ENCODE measurements at places on chromosomes 11 and 22.

DNA sequence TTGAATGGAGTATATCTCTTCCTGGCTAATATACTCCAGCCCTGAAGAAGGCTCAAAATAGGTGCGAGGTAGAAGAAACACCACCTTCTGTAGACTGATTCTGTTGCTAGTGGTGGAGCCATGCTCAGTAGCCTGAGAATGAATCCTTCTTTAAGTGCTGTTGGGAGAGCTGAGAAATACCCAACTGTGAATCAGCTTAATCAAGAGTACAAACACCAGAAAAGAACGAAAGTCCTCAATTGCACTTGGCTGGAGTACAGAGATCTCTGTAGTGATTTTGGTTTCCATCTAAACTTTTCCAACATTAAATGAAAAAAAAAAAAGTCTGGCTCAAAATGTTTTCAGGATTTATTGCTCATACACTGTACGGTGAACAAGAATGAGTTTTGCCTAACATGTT is 619.1 kb downstream of the METTL15 start:
- H3K27ac ChIP-seq, result no peak overlapping the region
- H3K4me1 ChIP-seq, result no peaks in the 10 kb centered on the region
- H3K4me3 ChIP-seq, result no peak overlapping the region
- no peaks in the 10 kb centered on the region for H3K36me3 ChIP-seq
- DNase-seq, result no peak
- no peaks in the 10 kb centered on the region for H3K27me3 ChIP-seq

- H3K4me1 ChIP-seq, result peaks cover 14% of the 10 kb centered on the region
- DNase-seq, result no peak
- no peaks in the 10 kb centered on the region for H3K36me3 ChIP-seq
- H3K4me3 ChIP-seq, result no peak overlapping the region
Measured at GRCh38 chr22:29224121-29224858, 18.6 kb downstream of the EMID1 start.

- no peaks in the 10 kb centered on the region for H3K36me3 ChIP-seq
- H3K27me3 ChIP-seq, result no peaks in the 10 kb centered on the region
- no peak overlapping the region for H3K27ac ChIP-seq
Measured at GRCh38 chr11:2687782-2688191, 12.0 kb downstream of the KCNQ1OT1 start.

DNA sequence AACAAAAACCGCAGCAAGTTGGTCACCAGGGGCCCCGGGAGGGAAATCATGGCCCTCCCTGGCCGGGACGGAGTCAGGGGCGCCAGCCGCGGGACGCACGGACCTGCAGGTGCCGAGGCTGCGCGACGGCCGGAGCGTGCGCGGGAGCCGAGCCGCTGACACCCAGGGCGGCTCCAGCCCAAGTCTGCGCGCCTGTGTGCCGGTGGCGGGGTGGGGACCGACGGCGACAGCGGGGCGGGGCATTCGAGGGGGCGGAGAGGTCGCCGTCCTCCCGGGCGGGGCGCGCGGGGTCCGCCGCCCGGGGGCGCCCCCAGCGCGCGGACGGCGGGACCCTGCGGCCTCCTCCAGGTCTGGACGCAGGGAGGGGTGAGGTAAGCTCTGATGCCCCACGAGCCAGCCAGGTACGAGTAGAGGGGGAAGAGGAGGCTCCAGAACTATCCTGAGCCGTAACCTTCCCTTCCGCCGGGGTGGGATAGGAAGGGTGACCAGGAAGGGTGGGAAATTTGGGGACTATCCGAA is at the start of gene ESAM:
Gene ESAM (minus strand): TSS at position 186 of the 519 bp plus-strand sequence. CDS start 136 bp downstream, at position 50.
- peak within 1 kb of the TSS; percentile 77 for H3K4me3 ChIP-seq
- H3K4me1 ChIP-seq, result peaks cover 34% of the 10 kb centered on the region
- H3K27me3 ChIP-seq, result peaks cover 6% of the 10 kb centered on the region

GRCh38 chr11:58433638-58434203 is 5.8 kb upstream of the OR5B2 start:
- H3K36me3 ChIP-seq, result no peaks in the 10 kb centered on the region
- no peaks in the 10 kb centered on the region for H3K27me3 ChIP-seq
- no peaks in the 10 kb centered on the region for H3K4me1 ChIP-seq
- no peak for DNase-seq

DNA sequence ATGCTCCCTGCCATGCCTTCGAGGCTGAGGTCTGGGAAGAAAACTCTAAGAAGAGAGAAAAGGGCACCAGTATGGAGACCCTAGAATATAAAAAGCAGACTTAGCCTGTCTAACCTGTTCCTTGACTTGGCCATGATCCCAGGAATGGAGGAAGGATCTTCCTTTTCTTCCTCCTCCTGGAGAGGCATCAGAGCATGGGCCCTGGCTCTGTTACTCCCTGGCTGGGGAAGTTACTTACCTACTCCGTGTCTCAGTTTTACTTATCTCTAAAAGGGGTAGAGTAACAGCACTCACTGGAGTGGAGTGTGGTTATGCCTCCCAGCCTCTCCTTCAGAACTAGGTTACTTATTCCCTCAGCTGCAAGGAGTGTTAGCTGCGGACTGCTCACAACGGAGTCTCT is 55.2 kb upstream of the PHF21A start:
- H3K27me3 ChIP-seq, result peaks cover 20% of the 10 kb centered on the region
- H3K36me3 ChIP-seq, result no peaks in the 10 kb centered on the region
- no peak overlapping the region for H3K4me3 ChIP-seq
- DNase-seq, result no peak
- no peaks in the 10 kb centered on the region for H3K4me1 ChIP-seq

DNA sequence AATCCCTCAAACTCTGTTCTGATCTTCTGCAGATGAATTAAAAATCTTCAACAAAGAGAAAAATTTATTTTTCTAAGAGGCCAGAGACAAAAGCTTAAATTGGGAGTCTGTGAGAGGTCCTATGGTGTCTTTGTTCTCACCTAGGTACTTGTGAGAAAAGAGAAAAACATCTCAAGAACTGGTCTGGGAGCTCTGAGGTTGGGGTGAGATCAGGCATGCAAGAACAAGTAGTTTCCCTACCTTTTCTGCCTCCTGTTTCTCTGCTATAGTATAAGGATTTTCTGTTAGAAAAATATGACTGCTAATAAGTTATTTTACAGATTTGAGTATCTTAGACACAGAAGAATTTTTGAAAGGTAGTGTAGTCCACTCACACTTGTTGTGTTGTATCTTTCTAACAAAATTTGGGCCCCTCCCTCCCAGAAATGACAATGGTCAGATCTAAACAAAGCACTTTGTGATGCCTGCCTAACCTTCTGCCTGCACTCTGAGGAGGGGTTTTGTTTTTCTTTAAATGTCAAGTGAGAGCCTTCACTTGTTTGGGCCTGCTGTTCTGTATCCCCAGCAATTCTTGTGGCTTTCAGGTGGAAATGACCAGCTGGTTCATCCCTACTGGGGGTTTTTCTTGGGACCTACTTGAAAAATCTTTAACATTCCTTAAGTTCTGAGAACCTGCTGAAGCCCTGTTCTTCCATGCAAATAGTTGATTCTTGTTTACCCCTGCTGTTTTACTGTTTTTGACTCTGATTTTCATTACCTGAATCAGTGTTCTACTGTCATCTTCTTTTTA is 13.6 kb upstream of the OR51S1 start:
- DNase-seq, result no peak
- no peaks in the 10 kb centered on the region for H3K4me1 ChIP-seq
- no peak overlapping the region for H3K4me3 ChIP-seq
- H3K27me3 ChIP-seq, result no peaks in the 10 kb centered on the region
- H3K36me3 ChIP-seq, result no peaks in the 10 kb centered on the region

GRCh38 chr22:47575291-47575690 is 812.8 kb downstream of the TBC1D22A start:
- no peaks in the 10 kb centered on the region for H3K4me1 ChIP-seq
- no peak overlapping the region for H3K27ac ChIP-seq
- H3K4me3 ChIP-seq, result no peak overlapping the region
- H3K36me3 ChIP-seq, result no peaks in the 10 kb centered on the region

- H3K27ac ChIP-seq, result no peak overlapping the region
- H3K27me3 ChIP-seq, result no peaks in the 10 kb centered on the region
- peaks cover 10% of the 10 kb centered on the region for H3K4me1 ChIP-seq
- DNase-seq, result no peak
Measured at GRCh38 chr22:36185828-36186624, 15.6 kb downstream of the APOL4 start.

GRCh38 chr22:40300884-40301672 is 45.2 kb upstream of the ADSL start:
- H3K27me3 ChIP-seq, result no peaks in the 10 kb centered on the region
- H3K27ac ChIP-seq, result no peak overlapping the region

DNA sequence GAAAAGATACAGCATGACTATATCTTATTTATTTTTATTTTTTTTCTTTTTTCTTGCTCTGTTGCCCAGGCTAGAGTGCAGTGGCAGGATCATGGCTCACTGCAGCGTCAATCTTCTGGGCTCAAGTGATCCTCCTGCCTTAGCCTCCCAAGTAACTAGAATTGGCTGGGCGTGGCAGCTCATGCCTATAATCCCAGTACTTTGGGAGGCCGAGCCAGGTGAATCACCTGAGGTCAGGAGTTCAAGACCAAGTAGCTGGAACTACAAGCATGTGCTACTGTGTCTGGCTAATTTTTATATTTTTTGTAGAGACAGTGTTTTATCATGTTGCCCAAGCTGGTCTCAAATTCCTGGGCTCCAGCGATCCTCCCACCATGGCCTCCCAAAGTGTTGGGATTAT is 28.3 kb upstream of the CCDC134 start:
- no peak overlapping the region for H3K27ac ChIP-seq
- no peak for DNase-seq
- H3K4me1 ChIP-seq, result no peaks in the 10 kb centered on the region
- no peaks in the 10 kb centered on the region for H3K27me3 ChIP-seq
- H3K36me3 ChIP-seq, result no peaks in the 10 kb centered on the region

- no peak for DNase-seq
- H3K27ac ChIP-seq, result peak overlapping the region; percentile 69
- H3K4me3 ChIP-seq, result no peak overlapping the region
- peaks cover 25% of the 10 kb centered on the region for H3K4me1 ChIP-seq
Measured at GRCh38 chr22:24104307-24105012, 76.8 kb upstream of the SUSD2 start.

- no peaks in the 10 kb centered on the region for H3K4me1 ChIP-seq
- no peak overlapping the region for H3K27ac ChIP-seq
- no peaks in the 10 kb centered on the region for H3K36me3 ChIP-seq
- H3K27me3 ChIP-seq, result no peaks in the 10 kb centered on the region
Measured at GRCh38 chr11:56842814-56843794, 94.6 kb upstream of the OR9G4 start.
